ENCODE measurements at places on chromosomes 2 and 18. TPM values are rescaled to one million over a fixed set of nuclear protein-coding genes. Genes with fewer than 3 reads are reported as not detected.

ERICH2 gene
- polyA plus RNA-seq, result 0.43 TPM

SLC9A2 gene
- 2.3 TPM for polyA plus RNA-seq

TM4SF20 gene
- not detected for polyA plus RNA-seq

FIGN gene
- 1.5 TPM for polyA plus RNA-seq

PLCL1 gene
- polyA plus RNA-seq, result 12.7 TPM

SPAG16 gene
- polyA plus RNA-seq, result 20.2 TPM

ABCG5 gene
- not detected for polyA plus RNA-seq

NT5C1B gene
- polyA plus RNA-seq, result 0.46 TPM

HRH4 gene
- not detected for polyA plus RNA-seq

ARHGEF4 gene
- polyA plus RNA-seq, result 7.9 TPM

SPAST gene
- 17.4 TPM for polyA plus RNA-seq

CD8B2 gene
- polyA plus RNA-seq, result 0.06 TPM

GCG gene
- 12.2 TPM for polyA plus RNA-seq

CRYGD gene
- polyA plus RNA-seq, result not detected

USP37 gene
- polyA plus RNA-seq, result 8.2 TPM

TUBA4B gene
- 0.17 TPM for polyA plus RNA-seq

GFPT1 gene
- polyA plus RNA-seq, result 33.8 TPM

AQP12B gene
- 1.1 TPM for polyA plus RNA-seq

FABP1 gene
- polyA plus RNA-seq, result 9.8 TPM

MAP4K3 gene
- polyA plus RNA-seq, result 40.3 TPM

LRATD1 gene
- polyA plus RNA-seq, result 12.9 TPM

CSRNP3 gene
- 12.4 TPM for polyA plus RNA-seq

MYO7B gene
- 1.3 TPM for polyA plus RNA-seq

MAPK4 gene
- 9.6 TPM for polyA plus RNA-seq

ELOA2 gene
- 0.12 TPM for polyA plus RNA-seq

FHOD3 gene
- polyA plus RNA-seq, result 35.3 TPM

LYPD6B gene
- polyA plus RNA-seq, result 0.23 TPM

B4GALT6 gene
- 12.7 TPM for polyA plus RNA-seq

KIAA2012 gene
- 0.22 TPM for polyA plus RNA-seq

MOGAT1 gene
- not detected for polyA plus RNA-seq

MC5R gene
- polyA plus RNA-seq, result 0.79 TPM

L3MBTL4 gene
- 2.1 TPM for polyA plus RNA-seq

HTR2B gene
- polyA plus RNA-seq, result 0.26 TPM

PLEK gene
- polyA plus RNA-seq, result 7.6 TPM

SLC4A3 gene
- 9.6 TPM for polyA plus RNA-seq

UGT1A5 gene
- polyA plus RNA-seq, result not detected

CYS1 gene
- 13.7 TPM for polyA plus RNA-seq

EDAR gene
- 0.11 TPM for polyA plus RNA-seq

DPP10 gene
- polyA plus RNA-seq, result 0.51 TPM

ZAP70 gene
- polyA plus RNA-seq, result 2.7 TPM

LIMS2 gene
- 32.6 TPM for polyA plus RNA-seq

SERPINB4 gene
- not detected for polyA plus RNA-seq

LYPD6 gene
- polyA plus RNA-seq, result 1.3 TPM

VIL1 gene
- 0.44 TPM for polyA plus RNA-seq

CCDC121 gene
- 7.0 TPM for polyA plus RNA-seq

POLR1A gene
- polyA plus RNA-seq, result 16.1 TPM

CHST10 gene
- polyA plus RNA-seq, result 13.6 TPM
